Fibroblast of skin of left quadriceps (primary cell): ENCODE measurements at places on chromosomes 13 and 19.

DNA sequence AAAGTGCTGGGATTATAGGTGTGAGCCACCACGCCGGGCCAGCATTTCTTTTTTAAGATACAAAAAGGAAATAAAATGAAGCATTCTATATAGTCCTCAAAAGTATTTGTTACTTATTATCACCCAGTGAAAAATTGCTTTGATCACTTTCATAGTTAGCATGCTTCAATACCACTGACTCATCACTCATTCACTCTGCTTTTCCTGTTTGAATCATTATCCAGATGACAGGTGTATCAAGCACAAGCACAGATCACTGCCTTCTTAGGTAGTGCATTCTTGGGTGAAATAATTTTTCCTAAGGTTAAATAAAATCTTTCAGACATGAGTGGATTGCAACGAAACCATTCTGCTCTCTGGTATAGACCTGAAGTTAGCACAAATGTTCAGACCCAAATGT lies 35.8 kb upstream of the SPART start:
- DNase-seq, result no peak

- no peak for DNase-seq
Measured at GRCh38 chr19:36139120-36139472, 770 bp upstream of the CAPNS1 start.

GRCh38 chr13:97388373-97388772 lies 45.6 kb upstream of the RAP2A start:
- DNase-seq, result no peak

DNA sequence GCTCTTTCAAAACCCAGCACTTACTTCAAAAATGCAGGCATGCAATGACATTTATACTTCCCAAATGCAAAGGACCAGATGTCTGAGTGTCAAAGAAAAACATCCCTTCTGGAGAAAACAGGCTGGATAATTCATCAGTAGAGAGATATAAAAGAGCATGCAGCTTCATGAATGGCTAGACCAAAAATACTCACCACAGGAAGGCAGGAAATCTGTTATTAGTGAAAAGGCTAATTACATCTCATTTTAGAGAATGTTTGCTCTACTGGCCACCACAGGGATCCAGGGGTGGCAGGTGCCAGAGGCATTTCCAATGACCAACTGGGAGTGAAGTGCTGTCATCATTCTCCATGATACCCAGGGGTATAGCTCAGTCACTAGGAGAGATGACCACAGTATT lies 106.5 kb downstream of the LHFPL6 start:
- no peak for DNase-seq

GRCh38 chr19:39599116-39599515 lies 3.2 kb upstream of the LGALS13 start:
- peak; percentile 0 for DNase-seq

- no peak for DNase-seq
Measured at GRCh38 chr19:1690699-1691307, 38.4 kb upstream of the TCF3 start.

GRCh38 chr13:29509999-29510589 lies 85.4 kb downstream of the SLC7A1 start:
- DNase-seq, result no peak

DNA sequence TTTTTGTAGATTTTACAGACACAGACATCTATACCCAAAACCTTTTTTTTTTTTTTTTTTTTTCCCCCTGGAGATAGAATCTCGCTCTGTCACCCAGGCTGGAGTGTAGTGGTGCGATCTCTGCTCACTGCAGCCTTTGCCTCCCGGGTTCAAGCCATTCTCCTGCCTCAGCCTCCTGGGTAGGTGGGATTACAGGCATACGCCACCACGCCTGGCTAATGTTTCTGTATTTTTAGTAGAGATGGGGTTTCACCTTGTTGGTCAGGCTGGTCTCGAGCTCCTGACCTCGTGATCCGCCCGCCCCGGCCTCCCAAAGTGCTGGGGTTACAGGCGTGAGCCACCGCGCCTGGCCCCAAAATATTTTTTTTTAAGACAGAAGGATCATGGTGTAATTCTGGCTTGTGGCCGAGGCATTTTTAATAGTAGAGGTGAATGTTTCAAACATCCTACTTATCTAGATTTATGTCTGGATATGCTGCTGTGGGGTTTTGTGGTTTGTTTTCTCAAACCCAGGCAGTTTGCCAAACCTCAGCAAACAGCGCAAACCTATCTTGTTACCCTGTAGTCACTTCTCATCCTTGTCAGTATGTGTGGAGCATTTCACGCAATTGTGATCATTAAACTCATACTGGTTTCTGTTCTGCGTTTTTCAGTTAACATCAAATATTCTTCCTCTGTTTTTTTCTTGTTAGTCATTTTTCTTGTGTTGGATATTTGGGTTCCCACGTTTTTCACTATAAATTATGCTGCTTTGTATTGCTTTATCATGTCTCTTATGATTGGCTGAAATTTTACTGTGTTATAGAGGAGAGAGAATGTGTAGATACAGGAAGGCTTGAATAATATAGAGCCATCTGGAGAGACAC lies 36.2 kb upstream of the GARRE1 start:
- DNase-seq, result peak; percentile 99

DNA sequence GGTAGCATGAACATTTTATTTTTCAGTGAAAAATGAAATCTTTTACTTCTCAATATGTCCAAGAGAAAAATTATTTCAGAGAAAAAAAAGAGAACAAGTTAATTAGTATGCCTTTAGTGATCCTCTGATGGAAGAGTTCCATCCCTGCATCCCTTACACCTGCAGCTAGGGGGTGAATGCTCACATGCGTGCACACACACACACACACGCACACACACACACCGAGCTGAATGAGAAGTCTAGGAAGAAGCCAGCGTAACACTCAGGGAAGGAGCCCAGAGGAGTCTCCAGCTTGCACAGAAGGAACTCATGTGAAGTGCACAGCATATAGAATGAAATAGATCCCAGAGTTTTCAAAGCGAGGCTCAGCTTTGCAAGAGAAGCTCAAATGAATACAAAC lies 510.5 kb downstream of the IRS2 start:
- no peak for DNase-seq

- no peak for DNase-seq
Measured at GRCh38 chr19:29651622-29652394, 13.5 kb upstream of the PLEKHF1 start.

DNA sequence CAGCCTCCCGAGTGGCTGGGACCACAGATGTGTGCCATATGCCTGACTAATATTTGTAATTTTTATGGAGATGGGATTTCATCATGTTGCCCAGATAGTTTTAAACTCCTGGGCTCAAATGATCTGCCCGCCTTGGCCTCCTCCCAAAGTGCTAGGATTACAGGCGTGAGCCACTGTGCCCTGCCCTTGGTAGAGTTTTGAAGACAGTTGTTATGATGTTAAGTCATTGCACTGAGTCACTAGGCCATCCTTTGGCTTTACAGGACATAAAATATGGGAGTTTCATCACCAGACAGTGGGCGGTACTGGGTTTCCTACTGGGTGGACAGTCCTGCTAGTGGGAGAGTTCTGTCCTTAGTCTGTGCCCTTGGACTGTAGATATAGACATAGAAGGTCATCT lies 282.5 kb downstream of the ATP8A2 start:
- DNase-seq, result no peak

- peak; percentile 80 for DNase-seq
Measured at GRCh38 chr19:39078436-39079200, 5.5 kb upstream of the ACP7 start.

GRCh38 chr13:32751340-32751739 lies 165.1 kb downstream of the PDS5B start:
- no peak for DNase-seq

DNA sequence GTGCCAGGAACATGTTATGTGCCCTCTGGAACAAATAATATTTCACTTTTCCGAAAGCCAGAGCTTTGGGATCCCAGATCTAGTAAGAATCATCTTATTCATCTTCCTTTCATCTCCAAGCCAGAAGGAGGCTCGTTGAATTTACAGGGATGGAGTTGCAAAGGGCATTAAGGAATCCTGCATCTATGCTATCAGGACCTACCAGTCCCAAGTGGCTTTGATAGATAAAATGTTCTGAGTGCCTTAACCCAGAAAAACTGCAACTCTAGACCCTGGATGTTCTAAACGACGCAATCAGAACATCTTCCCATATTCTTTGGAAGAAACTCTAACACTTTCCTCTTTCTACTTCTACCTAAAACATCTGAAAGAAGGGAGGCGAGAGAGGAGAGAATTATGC lies 9.2 kb upstream of the EDDM13 start:
- DNase-seq, result no peak

DNA sequence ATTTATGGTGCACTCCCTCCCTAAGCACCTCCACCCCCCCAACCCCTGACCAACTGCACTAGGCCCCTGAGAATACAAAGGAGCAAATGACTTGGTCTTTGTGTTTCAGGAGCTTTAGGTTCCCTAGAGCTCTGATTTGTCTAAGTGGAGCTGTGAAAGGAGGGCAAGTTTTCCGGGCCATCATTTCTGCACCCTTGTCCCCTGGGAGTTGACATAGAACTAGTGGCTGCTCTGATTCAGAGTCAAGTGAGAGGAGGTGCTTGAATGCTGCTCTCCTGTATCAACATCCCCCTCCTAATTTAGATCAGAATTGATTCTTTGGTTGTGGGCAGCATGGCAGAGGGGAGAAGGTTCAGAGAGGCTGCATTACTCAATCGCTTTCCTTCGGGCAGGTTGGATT lies 391.6 kb downstream of the KCNRG start:
- no peak for DNase-seq

- no peak for DNase-seq
Measured at GRCh38 chr13:99227909-99228688, 27.4 kb downstream of the UBAC2 start.

- DNase-seq, result no peak
Measured at GRCh38 chr13:89749888-89750287, 1597.6 kb upstream of the MIR17HG start.

GRCh38 chr13:54950546-54950945 lies 1921.9 kb downstream of the OLFM4 start:
- no peak for DNase-seq

- DNase-seq, result no peak
Measured at GRCh38 chr19:56306016-56306415, 8.6 kb downstream of the ZSCAN5A start.

DNA sequence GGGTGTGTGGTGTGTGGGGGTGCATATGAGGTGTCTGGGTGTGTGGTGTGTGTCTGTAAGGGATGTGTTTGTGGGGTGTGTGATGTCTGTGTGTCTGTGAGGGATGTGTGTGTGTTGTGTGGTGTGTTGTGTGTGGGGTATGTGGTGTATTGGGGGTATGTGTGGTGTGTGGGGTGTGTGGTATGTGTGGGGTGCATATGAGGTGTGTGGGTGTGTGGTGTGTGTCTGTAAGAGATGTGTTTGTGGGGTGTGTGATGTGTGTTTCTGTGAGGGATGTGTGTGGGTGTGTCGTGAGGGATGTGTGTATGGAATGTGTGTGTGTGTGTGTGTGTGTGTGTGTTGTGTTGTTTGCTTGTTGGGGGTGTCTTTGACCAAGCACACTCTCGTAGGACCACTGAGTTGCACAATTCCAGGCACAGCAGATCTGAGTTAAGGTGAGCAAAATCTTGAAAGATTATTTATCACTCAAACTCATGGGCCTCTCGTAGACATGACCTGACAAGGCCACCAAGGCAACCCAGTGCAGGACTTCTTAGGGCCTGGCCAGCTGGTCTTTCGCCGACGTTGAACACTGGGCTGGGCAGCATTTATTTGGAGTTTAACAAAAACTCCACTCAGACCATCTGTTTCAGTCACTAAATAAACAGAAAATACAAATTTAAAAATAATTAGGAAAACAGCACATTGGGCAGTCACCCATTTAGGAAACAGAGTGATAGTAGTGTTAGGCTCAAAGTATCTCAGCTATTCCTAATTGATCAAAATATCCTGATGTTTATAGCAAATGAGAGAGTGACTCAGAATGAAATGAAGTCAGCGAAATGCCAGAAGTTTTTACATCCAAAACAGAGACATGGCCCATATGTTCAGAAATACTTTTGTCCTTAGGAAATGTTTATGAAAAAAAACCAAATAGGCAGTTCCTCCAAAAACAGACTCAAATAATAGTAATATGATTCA lies 301.1 kb downstream of the FGF9 start:
- peak; percentile 53 for DNase-seq
